ENCODE measurements at places on chromosomes 16 and 17.

- no peak for DNase-seq
These were observed 94.3 kb downstream of the SDK2 start for GRCh38 chr17:73549841-73550430.

DNA sequence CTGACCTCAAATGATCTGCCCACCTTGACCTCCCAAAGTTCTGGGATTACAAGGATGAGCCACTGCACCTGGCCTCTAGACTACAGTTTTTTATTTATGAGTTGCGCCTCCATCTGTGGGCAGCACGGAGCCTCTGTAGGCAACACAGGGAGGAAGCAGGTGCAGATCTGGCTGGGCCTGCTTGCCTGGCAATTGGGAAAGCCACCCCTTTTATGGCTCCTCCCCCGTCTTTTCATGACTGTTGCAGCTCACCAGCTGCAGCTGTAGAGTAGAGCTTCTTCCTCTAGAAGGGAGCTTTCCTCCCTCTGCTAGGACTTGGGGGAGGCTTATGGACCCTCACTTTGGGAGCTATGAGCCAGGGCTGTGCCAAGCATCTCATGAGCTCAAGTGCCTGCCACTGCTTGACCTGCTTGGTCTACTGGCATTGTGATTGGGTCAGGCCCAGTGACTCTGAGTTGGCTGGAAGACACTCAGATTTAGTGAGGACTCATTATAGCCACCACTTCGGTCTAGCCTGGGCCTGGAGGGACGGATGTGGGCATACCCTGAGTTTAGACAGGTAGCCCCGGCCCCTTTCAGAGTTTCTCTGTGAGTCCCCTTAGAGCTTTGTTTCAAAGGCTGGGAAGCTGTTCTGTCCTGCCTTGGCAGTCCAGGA, 6.9 kb upstream of the SLC7A6 start:
- peak; percentile 43 for DNase-seq

DNA sequence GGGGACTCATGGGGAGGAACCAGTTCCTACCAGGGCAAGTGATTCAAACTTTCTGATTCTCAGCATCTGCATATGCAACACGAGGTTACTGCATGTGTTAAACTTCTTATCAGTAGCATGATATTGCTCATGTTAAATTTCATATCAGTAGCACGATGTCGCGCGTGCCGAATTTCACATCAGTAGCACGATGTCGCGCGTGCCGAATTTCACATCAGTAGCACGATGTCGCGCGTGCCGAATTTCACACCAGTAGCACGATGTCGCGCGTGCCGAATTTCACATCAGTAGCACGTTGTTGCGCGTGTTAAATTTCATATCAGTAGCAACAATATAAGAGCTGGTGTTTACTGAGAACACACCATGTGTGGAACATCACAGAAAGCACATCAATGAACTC, 221.6 kb downstream of the GSG1L start:
- no peak for DNase-seq

GRCh38 chr17:76131692-76132573, 9.1 kb downstream of the FOXJ1 start:
- no peak for DNase-seq

DNA sequence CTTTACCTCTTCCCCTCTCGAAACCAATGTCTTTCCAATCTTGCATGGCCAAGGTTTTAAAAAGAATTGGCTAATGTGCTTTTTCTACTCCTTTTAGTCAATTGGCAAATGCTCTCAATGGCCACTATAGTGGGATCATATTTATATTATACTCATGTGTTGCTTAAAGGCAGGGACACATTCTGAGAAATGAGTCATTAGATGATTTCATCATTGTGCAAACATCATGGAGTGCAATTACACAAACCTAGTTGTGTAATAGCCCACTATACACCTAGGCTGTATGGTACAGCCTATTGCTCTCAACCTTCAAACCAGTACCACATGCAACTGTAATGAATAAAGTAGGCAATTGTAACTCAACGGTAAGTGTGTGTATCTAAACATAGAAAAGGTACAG, 180.9 kb downstream of the HS3ST3A1 start:
- DNase-seq = no peak

DNA sequence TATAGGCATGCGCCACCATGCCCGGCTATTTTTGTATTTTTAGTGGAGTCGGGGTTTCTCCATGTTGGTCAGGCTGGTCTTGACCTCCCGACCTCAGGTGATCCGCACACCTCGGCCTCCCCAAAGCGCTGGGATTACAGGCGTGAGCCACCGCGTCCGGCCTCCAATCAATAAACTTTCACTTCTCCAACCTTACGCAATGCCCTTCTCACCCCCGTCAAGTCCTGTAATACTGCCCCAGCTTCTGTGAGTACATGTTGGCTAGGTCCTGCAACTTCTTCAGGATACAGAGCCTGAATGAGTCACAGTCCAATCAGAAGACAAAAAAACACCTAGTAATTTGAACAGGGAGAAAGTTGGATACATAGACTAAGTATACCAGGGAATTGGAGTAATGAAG, 47.1 kb upstream of the PHOSPHO1 start:
- no peak for DNase-seq

GRCh38 chr17:62876063-62876462, 67.9 kb upstream of the MARCHF10 start:
- no peak for DNase-seq

GRCh38 chr16:65570261-65570660, 448.4 kb upstream of the CDH11 start:
- DNase-seq = no peak

DNA sequence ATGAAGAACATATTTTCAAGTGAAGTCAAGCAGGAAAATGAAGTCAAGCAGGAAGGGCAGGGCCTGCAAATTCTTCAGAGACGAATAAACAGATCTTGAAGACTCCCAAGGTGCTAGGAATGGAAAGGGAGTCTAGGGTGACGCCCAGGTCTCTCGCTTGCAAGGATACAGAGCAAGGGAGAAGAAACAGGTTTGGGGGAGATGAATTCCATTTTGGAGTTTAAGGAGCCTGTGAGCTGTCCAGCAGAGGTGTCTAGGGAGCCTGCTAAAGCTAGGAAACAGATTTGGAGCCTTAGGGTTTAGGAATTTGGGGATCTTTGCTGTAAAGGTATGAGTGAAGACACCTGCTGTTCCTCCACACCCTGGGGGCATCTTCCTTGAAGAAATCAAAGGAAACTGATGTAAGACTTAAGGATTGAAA, 2.0 kb upstream of the UNKL start:
- DNase-seq = no peak

GRCh38 chr16:35398180-35398579, 1938.8 kb downstream of the TP53TG3F start:
- no peak for DNase-seq

- DNase-seq = no peak
These were observed 56.9 kb downstream of the WWP2 start for GRCh38 chr16:69818891-69819545.

GRCh38 chr17:47267354-47267828, 13.8 kb downstream of the ITGB3 start:
- no peak for DNase-seq

DNA sequence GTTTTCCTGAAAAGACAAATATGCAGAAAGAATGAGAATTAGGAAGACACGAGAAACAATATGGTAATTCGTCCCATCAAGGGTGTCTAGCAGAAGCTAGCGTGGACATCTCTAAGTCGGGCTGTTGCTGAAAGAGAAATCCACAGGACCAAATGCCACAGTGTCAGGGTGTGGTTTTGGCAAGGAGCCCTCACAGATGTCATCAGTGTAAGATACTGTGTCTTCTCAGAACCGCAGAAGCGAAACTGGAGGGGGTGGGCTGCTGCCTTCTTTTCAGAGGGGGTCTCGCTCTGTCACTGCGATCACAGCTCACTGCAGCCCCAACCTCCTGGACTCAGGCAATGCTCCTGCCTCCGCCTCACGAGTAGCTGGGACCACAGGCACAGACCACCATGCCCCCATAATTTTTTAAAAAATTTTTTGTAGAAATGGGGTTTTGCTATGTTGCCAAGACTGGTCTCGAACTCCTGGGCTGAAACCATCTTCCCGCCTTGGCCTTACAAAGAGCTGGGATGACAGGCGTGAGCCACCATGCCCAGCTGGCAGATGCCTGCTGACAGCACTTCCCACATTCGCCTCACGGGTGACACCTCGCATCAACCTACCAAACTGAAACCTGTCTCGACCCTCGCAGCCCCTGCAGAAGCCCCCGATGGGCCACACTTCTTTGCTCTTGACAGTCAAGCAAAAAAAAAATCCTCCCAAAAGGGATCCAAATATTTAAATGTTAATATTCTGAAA, 26.2 kb downstream of the TRAP1 start:
- no peak for DNase-seq

GRCh38 chr16:86747761-86748160, 169.4 kb downstream of the FOXL1 start:
- no peak for DNase-seq

DNA sequence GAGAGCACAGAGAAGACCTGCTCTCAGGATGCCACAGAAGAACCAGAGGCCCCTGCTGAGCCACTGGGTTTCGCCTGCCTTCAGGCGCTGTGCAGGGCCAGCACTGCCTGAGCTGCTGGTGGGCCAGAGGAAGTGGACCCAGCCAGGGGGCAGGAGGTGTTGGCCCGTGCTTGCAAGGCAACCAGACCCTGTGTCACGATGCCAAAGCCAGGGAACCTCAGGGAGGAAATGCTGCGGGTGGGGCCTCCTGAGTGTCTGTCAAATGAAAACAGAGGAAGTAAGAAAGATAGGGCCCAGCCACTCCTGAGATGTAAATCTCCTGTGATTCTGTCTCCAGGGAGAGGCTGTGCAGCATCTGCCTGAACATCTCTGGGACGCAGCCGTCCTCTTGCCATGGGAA, 58.1 kb upstream of the ADORA2B start:
- no peak for DNase-seq

- no peak for DNase-seq
These were observed 2.5 kb upstream of the MT1X start for GRCh38 chr16:56679818-56680217.

DNA sequence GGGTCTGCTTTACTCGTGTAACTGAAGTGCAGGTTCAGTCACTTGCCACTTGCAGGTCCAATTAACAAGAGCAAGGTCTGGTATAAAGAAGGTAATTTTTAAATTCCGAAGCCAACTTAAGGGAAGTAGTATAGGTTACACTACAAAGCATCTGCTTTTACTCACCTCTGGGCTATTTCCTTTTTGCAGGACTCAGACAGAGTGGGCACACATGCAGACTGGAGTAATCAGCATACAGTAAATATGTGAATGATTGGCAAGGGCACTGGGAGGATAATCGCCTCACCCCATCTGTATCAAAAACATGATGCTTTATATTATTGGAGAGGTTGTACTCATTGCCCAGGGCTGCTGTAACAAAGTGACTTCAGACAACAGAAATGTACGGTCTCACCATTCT, 160.1 kb upstream of the CDH5 start:
- no peak for DNase-seq

DNA sequence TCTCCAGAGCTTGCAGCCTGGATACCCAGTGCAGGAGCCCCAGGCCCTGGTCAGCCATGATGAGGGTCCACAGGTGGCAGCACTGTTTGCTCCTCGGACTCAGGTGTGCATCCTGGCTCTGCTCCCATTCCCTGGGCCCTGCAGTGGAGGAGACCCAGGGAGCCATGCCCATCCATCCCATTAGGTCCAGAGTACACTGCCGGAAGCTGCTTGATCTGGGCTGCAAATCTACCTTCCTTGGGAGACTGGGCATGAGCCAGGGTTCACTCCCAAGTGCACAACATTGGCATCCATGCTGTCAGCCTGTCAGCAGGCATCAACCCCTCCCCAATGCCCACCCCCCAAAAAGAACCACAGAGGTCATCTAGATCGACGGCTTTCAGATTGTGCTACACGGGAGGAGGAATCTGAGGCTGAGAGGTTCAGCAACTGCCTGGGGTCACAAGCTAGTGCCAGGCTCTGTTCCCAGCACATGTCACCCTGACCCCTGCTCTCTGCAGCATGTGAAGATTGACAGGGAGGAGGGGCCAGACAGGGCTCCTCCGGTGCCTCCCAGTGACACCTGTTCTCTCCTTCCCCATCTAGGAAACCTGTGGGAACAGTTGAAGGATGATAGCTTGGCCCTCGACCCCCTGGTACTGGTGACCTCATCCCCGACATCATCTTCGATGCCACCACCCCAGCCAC, 15.7 kb downstream of the UNC119 start:
- no peak for DNase-seq

DNA sequence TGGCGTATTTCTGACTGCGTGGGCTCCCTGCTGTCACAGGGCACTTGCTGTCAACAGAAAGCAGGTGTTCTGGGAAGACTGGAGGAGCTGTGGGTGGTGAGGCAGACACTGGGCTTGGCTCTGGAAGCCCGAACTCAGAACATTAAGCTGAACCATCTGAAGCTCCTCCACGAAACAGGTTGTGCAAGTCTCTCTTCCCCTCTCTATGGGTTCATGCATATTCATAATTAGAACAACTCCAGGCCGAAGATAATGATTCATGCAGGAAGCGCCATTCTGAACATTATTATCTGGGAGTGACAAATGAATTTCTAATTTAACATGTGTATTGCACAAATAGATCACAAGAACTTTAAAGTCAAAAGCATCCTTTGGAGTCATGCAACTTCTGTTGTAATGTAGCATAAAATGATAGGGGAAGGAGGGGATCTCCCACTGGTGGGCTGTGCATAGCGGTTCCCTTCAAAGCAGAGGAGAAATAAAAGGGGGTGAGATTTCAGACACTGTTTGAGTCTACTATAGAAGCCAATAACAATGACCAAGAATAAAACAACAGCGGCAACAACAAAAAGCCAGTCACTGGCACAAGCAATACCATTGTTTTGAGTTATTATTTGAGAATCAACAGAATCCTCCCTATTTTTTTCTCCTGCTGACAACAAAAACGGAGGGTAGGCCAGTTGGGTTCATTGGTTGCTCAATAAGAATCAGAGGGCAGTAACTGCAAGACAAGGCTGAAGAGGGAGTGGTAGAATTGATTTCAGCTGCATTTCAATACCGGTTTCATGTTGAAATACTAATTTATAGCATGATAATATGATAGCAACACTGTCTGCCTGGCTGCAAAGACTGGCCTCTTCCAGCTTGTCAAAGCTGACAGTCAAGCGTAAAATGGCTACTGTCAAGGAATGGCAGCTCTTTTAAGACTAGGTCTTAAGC, 407.3 kb downstream of the XYLT1 start:
- DNase-seq = no peak

DNA sequence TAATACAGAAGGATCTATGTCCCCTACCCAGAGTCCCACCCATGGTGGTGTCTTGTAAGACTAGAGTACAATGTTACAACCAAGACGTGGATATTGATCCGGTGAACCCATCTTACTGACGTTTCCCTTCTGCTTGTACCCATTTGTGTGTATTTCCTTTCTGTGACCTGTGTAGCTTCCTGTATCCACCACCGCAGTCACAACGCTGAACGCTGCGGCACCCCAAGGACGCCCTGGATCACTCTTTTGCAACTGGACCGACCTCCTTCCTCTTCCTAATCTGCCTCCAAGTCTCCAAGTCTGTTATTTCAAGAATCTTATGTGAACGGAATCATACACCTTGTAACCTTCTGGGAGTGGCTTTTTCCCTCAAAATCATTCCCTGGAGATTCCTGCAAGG, 33.5 kb upstream of the CBX4 start:
- DNase-seq = no peak

Measured in CD4-positive, alpha-beta T cell treated with Interleukin-4 for 1 hour (primary cell).